SIG-M5 (cell line): ENCODE measurements at places on chromosomes 1 and 21.

DNA sequence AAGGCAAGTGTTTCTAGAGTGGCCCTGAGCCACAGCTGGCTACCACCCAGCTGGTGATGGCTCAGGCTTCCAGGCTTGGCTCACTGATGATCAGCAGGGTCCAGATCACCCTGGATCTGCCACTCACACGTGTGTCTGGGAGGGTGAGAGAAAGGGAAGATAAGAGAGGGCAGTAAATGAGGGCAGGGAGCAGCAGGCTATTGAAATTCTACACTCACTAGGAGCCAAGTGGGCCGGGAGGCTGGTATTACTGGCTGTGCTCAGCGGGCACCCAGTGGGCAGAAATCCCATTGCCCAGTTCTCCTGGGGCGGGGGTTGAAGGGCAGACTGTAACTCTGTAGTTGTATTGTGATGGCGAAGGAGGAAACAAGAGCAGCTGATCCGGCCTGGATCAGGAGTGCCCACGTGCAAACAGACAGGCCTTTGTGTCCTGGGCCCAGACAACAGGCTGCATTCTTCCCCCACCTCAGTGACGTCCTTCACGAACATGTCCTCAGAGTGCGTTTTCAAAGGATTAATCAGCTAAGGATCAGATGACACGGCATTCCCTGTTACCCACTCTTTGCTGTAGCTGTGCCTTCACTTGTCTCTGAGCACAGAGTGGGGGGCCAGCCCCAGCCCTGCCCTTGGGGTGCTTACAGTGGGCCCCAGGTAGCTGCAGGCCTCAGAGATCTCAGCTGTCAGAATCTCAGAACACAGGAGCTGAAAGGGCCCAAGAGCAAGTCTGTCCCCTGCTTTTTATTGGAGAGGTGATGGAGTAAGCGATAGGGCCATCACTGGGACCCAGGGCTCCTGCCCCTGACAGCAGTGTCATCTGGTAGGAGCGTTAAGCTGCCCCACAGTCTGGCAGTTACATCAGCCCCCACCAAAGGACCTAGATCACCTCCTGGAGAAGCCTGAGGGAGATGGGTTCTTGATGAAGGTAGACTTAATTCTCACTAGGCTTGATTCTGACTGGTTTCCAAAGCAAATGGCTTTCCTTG lies 60.5 kb downstream of the ATP1A1 start:
- no peak for DNase-seq

- DNase-seq, result no peak
Observed at GRCh38 chr1:77388661-77389060, 106.8 kb downstream of the AK5 start.

- no peak for DNase-seq
Observed at GRCh38 chr1:99887890-99888289, 37.7 kb downstream of the AGL start.

DNA sequence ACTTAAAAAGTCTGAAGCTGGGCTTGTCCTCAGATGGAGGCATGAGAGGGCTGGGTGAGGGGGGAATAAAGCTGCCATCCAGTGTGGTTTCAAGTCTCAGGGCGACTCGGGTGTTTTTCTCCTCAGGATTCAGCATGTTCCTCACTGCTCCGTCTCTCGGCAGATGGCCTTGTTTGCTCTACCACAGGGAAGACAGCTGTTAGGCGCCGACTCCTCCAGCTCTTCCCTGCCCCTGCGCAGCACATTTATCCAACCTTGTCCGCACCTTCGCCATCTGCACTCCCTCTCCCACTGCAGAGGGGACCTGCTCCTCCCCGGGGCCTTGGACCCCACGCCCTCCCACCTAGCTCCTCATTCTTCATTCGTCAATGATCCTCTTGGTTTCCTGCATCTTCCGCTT lies 16.6 kb upstream of the S100A11 start:
- no peak for DNase-seq

DNA sequence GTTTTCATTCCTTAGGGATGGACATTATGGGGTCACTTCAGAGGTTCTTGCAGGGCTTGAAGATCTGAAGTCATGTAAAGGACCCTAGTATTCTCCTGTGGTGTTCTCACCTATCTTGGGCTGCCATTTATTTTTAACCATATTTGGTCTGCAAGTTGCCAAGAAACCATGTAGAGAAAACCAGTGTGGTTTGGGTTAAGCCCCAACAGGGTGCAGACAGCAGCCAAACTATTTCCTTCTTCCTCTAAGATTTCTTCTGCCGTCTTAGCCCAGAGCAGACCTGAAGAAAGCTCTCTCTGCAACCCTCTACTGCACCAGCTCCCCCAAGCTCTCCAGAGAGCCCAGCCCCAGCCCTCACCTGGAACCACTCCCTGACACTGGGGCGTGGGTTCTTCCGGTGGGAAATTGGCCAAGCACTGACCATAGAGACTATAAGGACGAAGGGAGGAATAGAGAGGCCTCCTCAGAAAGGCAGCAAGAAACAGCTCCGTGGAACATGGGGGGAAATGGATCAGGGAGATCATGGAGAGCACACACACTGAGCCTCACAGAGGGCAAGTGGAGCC lies 136.6 kb downstream of the SYF2 start:
- no peak for DNase-seq
